SW 1271 (cell line): ENCODE measurements at places on chromosomes 2 and 18.

DNA sequence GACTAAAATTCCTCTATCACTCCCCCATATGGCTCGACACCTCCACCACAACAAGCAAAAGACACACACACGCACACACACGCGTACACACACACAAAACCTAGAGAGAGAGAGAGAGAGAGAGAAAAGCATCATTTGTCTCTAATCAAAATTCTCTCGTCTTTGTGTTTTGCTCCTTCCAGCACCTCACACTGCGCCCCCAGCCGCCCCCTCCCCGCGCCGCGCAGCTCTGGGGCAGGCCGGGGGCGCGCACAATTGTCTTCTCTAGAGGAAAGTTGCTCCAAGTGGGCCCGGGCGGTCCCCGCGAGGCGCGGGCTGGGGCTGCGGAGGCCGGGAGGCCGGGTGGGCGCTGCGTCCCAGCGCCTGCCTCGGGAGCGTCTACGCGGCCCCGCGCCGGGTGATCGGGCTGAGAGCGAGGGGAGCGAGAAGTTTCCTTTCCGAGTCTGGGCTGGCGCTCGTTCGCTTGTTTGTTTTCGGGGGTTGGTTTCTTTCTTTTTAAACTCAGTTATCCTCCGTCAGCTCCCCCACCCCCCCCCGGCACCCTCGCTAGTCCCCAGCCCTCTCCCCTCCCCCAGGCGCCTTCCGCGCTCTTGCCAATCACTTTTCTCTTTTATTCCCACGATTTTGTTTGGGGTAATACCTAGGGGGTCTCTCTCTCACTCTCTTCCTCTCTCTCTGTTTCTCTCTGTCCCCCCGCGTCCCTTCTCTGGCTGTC lies 4.1 kb downstream of the ZEB2 start:
- no peak for DNase-seq

DNA sequence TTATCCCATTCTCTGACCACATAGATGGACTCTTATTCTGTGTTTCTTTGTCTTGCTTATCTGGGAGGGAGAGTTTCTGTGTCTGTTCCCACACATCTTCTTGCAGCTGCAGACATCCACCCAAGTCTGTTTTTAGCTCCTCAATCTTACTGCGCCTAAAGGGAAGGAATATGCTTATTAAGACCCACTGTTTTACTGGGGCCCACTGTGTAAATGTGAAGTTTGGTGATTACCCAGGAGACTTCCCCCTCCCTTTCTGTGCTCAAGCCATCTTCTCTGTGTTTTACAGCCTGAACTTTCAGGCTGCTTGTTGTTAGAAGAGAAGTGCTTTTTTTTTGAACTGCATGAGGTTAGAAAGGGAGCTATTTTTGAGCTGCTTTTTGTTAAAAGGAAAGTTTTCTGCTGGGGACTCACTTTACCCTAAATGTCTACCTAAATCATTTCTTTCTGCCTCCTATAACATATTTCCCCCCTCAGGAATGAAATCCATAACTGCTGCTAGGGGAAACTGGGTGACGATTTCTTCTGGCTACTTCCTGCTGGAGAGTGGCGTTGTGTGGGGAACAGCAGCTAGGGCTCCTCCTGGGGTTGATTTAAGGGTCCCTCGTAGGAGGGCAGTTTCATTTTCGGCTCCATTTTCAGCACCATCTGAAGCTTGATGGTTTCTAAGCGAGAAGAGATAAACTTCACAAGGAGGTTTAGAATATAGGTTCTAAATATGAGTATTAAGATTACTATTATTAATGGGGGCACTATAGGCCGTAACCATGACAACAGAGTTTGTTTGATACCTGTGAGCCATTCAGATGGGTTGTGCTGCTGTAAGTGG lies 39.5 kb upstream of the GMCL1 start:
- DNase-seq: no peak

GRCh38 chr18:70107091-70107490 lies 98.4 kb downstream of the RTTN start:
- DNase-seq: no peak

DNA sequence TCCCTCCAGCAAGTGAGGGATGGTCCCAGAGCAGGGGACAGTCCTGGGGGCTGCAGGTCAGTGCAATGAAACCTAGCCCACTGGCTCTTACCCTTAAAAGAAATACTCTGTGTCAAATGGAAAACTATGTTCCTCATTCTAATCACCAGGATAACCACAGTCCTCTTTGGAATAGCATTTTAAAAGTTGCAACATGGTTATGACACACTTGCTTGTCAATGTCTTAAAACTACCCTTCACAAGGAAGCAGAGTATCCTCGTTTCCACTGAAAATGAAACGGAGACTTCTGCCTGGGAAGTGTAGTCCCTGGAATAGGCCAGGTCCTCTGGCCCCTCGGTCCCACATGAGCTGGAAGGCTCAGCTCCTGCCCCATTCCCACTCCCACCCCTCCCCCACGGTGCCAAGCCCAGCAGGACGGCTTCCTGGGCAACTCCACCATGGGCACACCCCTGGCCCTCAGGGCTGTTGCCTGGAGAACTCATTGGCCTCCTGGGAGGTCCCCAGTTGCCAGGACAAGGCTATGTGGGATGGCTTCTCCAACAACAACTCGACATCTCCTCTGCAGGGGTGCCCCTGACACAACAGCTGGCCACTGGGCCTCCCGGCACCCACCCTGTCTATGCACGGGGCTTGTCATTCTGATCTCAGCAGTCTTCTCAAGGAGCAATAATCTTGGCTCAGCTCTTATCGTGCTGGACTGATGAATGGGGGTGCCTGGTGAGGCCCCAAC lies 38.3 kb upstream of the ST3GAL5 start:
- DNase-seq: no peak

GRCh38 chr2:144512891-144513351 lies 7.0 kb downstream of the ZEB2 start:
- DNase-seq: no peak

DNA sequence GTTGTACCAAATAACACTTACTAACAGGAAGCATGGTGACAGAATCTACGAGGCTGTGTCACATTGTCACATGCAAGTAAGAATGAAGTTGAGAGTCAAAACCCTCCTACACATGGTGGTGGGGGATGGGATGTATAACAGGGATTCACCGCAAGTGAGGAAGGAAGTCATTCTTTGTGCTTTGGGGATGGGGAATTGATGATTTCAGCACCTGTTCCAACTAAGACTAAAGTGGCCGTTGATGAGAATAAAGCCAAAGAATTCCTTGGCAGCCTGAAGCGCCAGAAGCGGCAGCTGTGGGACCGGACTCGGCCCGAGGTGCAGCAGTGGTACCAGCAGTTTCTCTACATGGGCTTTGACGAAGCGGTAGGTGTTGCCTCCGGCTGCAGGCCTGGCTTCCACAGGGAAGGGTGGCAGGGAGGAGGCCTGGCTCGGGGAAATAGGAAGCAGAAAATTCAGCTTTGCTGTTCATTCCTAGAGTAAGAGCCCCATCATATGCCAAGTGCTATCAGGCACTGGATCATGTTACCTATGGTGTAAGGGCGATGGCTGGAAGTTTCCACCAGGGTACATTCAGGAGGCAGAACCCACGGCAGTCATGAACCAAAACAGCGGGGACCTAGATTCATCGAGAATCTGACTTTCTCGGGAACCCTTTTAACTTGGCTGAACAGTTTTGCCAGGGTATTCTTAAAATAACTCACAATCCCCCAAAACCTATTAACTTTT lies 120.3 kb downstream of the UXS1 start:
- DNase-seq: no peak

- peak; percentile 96 for DNase-seq
These were observed 78.3 kb downstream of the STPG4 start for GRCh38 chr2:47076586-47077441.

DNA sequence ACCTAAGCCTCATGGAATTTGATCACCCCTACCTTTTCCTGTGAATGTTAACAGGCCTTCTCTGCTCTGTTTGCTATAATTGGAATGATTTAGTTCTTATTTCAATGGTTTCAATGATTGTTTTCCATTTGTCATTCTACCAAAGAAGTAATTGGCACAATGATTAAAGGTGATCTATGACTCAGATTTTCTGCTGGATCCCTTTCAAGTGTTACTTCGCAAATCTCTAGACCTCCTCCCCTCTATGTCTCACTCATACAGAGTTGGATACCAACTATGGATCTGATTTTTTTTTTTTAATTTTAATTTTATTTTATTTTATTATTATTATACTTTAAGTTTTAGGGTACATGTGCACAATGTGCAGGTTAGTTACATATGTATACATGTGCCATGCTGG lies 29.6 kb upstream of the FAM117B start:
- no peak for DNase-seq

DNA sequence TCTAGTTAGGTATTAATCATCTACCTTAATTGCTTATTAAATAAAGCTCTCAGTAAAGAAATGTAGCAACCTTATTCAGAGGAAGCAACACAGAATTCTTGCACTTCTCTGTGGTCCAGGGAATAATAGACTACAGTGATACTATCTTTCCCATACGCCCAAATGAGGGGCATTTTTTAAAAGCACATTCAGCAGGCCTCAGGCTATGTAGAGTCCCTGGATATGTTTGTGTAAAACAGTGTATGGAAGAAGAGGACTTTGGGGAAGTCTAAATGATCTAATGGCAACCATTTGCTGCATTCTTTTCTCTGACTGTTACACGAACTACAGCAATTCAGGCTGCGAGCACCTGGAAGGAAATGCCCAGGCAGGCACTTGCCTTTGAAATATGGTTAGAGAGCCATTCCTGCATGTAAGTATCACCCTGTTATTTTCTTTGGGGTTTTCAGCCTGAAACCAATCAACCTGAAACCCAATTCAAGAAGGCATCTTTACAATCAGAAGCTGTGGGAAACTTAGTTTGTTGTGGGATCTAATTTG lies 1814.7 kb upstream of the CELF4 start:
- no peak for DNase-seq

DNA sequence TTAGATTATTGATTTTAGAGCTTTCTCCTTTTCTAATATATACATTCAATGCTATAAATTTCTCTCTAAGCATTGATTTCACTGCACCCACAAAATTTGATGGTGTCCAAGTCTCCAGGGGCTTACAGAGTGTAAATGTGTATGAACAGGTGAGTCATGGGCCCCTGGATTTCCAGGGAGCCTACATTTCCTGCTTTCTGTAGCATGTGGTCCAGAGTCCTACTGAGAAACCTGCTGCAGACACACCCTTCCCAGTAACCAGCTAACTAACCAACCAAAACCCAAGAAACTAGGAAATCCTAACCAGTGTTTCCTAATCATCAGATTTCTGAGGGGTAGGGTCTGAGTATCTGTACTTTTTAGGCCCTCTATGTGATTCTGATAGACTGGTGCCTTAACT lies 39.5 kb upstream of the TANC1 start:
- no peak for DNase-seq
